Cerebellar cortex (tissue), 1 donor: ENCODE measurements at places on chromosomes 16 and 17.

DNA sequence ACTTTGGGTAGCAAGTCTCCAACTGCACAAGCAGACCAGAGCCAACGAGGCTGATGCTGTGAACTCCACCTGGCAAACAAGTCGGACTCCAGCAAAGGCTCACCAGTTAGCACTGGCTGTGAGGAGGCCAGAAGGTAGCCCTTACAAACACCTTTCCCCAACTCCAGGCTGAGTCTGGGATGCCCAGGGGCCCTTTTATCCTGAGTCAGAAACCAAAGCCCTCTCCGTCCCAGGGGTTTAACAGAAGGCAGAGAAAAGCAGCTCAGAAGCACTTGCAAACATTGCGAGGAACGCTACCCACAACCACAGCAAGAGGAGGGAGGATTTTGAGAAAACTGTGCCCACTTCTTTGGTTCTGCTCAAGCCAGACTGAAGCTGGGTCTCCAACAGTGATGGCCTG is 25.0 kb downstream of the CUEDC1 start:
- no peak for DNase-seq

DNA sequence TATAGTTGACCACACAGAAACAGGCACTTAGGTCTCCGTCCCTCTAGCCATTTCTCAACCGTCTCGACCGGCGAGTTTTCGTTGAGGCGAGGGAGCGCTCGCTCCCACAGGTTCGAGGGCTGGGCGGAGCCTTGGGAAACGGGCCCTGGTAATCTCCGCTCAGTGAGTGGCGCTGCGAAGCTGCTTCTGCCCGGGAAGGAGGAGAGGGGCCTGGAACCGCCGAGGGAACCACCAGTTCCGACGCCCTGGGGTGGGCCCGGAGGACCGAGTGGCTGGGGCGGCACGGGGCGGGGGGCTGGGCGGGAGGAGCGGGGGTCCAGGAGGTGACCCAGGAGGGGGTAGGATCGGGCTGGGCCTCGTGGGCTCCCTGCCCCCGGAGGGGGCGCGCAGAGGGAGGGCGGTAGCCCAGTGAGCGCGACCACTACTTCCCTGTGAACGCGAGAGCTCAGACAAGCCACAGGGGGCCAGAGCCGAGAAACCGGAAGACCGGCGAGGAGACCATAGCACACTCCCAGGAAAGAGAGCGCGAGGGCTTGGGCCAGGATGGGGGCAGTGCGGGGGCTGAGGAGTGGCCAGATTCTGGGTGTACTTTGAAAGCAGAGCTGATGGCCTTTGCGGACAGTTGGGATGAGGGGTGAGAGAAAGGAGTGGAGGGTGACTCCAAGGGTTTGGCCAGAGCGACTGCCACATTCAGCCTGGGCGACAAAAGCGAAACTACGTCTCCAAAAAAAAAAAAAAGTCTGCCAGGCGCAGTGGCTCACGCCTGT is 29.9 kb upstream of the ARL4D start:
- peak; percentile 73 for DNase-seq

DNA sequence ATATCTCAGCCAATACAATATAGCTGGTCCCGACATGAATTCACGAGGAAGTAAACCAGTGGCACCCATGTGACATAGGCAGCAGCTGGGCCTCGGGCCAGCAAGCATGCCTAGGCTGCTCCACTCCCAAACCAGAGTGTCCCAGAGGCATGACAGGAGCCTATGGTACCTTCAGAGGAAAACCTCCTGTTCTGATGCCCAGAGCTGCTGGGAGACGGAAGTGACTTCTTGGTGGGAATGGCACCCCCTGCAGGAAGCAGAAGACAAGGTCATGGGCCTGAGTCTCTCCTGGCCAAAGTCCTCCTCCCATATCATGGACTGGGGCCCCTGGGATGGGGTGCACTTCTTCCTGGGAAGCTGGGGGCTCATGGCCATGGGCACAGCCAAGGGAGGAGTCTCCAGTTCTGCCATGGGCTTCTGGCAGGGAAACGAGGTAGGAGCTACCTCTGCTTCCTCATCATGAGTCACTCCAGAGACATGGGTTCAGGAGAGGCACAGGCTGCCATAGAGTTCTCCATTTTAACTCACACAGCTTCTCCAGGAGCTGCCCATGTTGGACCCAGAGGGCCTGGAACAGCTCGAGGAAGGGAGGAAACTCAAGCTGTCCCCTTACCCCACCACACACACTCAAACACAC is 13.4 kb downstream of the FBF1 start:
- peak; percentile 26 for DNase-seq

DNA sequence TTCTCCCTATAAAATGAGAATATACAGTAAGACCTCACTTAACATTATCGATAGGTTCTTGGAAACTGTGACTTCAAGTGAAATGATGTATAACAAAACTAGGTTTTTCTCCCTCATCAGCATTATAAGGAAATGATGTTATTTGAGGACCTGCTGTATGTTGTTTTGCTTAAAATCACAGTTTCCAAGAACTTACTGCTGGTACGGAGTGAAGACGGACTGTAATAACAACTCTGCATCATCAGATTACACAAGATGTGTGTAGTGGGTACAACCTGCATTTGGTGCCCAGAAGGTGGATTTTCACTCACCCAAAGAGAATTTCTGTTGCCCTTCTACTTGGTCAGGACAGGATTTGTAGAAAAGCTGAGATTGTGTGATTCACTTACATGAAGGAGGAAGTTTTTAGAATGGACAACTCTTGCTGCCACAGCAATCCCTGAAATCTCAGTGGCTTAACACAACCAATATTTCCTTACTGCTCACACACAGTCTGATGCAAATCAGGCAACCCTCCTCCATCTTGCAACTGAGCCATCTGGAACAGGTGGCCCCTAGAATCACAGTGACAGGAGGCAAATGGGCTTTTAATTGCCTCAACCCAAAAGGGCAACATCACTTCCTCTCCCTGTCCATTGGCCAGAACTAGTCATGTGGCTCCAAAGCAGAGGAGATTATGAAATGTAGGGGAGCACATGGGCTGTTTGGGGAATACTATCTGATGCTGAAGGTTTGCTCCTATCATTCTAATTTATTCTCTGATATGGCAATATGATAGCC is 67.6 kb upstream of the CACNG5 start:
- DNase-seq, result no peak
